Adipocyte (in vitro differentiated cells): ENCODE measurements at places on chromosomes 6 and 20.

GRCh38 chr6:25446830-25447569, 167.8 kb downstream of the CARMIL1 start:
- DNase-seq: no peak

GRCh38 chr6:33418690-33419291, 884 bp upstream of the CUTA start:
- no peak for DNase-seq

DNA sequence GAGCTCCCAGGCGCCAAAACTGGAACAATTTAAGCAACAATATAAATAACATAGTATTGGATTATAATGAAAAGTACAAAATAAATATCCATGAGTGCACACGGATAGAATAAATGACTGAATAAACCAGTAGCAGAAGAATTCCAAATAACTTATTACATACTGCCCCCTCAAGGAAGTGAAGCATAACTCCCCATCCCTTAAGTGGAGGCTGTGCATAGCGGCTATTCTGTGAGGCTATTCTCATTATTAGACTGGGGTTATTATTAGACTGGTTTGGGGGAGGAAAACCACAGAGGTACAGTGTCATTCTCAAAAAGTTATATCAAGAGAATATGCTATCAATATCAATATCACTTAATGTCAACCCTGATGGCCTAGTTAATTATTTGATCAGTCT, 94.4 kb upstream of the SIRPA start:
- peak; percentile 44 for DNase-seq

- DNase-seq: no peak
Observed at GRCh38 chr6:143206550-143206949, 145.9 kb downstream of the AIG1 start.

- no peak for DNase-seq
Observed at GRCh38 chr6:146601352-146601751, 2.6 kb downstream of the ADGB start.

- no peak for DNase-seq
Observed at GRCh38 chr6:139752086-139752485, 377.6 kb upstream of the CITED2 start.

- DNase-seq: peak; percentile 82
Observed at GRCh38 chr6:56637640-56638039, 5.0 kb downstream of the DST start.

DNA sequence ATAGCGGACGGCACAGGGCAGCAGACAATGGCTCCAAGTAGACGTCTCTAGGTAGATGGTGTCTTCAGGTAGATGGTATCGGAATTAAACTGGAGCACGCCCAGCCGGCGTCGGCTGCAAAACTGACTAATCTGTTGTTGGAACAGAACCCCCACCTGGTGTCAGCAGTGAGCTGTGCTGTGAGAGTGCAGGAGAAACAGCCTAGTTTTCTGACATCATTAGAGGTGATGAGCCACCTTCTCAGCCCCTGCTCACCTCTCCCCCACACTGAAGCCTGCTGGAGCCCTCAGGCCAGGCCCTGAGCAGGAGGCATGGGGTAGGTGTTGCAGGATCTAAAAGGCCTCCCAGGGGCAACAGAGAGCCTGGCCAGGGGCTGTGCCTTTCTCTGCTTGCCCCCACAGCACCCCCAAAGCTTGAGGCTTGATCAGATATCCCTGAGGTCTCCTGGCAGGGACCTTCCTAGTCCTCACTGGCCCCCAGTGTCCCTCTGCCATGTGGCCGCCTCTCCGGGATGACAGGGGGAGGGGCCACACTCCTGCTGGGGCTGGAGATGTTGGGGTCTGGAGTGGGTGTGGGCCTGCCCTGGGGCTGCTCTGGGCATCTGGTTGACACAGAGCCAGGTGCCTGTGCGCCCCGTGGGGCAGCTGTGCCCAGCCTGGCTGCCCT, 6.9 kb upstream of the HELZ2 start:
- DNase-seq: no peak

- DNase-seq: no peak
Observed at GRCh38 chr6:51578362-51578761, 509.1 kb downstream of the PKHD1 start.

- DNase-seq: no peak
Observed at GRCh38 chr6:121158438-121158837, 175.8 kb downstream of the TBC1D32 start.

- DNase-seq: no peak
Observed at GRCh38 chr20:433300-433975, 25.3 kb downstream of the RBCK1 start.

GRCh38 chr6:11196511-11197174, 35.8 kb downstream of the NEDD9 start:
- peak; percentile 76 for DNase-seq

- DNase-seq: no peak
Observed at GRCh38 chr20:41014561-41015088, 14.0 kb upstream of the TOP1 start.

GRCh38 chr20:36109251-36109947, 45.1 kb upstream of the EPB41L1 start:
- no peak for DNase-seq

- DNase-seq: no peak
Observed at GRCh38 chr6:136963259-136963658, 41.2 kb downstream of the SLC35D3 start.

GRCh38 chr20:31956556-31957526, 5.0 kb upstream of the PDRG1 start:
- no peak for DNase-seq
